ENCODE measurements at places on chromosomes 1 and 21.
A peak's percentile ranks its signal among the peaks of the same experiment; 100 is the strongest.

DNA sequence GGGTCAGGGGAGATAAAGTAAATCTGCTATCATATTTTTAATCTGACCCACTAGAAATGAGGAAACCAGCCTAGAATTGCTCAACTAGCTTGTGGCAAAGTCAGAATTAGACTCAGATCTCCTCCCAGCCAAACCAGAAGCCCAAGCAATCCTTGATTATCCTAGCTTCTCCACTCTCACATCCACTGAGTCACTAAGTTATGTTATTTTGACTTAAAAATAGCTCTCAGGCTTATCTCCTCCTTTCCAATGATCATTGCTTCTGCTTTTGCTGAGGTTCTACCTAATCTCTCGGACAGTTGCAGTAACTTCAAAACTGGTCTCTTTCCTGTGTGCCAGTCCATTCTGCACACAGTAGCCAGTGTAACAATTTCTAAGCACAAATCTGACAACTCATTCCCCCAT, 22.9 kb downstream of the OVAAL start:
- peak overlapping the region; percentile 22 for H3K27ac ChIP-seq
- H3K4me1 ChIP-seq: peaks cover 46% of the 10 kb centered on the region
- no peak overlapping the region for H3K4me3 ChIP-seq
- no peaks in the 10 kb centered on the region for H3K36me3 ChIP-seq
- no peaks in the 10 kb centered on the region for H3K27me3 ChIP-seq

DNA sequence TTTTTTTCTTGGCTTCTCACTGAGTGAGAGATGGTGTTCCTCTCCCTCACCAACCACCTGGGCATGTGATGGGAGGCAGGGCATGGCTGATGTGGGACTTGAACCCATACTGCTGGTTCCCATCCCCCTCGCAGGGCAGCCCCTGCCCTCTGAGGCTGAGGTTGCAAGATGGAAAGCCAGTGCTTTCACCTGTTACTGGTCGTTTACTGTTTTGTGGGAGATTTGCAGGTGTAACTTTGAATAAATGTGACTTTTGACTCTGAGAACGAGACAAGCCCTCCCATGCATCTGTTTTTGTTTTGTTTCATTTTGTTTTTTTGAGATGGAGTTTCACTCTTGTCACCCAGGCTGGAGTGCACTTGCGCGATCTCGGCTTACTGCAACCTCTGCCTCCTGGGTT, 21.6 kb downstream of the C1orf167 start:
- no peaks in the 10 kb centered on the region for H3K36me3 ChIP-seq
- H3K27me3 ChIP-seq: peaks cover 10% of the 10 kb centered on the region
- H3K4me1 ChIP-seq: peaks cover 13% of the 10 kb centered on the region
- H3K27ac ChIP-seq: no peak overlapping the region

DNA sequence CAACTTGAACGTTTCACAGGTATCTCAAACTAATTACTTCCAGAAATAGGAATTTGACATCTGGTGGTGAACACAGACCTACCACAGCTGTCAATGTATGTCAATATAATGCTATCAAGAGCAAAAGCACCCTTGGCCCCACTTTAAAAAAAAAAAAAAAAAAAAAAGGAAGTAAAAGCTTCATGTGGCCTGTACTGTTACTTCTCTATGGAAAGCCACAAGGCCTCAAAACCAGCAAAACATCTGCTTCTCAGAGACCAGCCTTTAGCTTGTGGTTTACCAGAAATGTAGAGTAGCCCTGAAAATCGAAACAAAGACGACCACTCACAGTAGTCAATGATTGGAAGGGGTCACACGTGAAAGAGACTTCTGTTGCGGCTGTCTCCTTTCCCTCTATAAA, 109.6 kb downstream of the SLC45A1 start:
- peaks cover 19% of the 10 kb centered on the region for H3K4me1 ChIP-seq
- DNase-seq: no peak
- H3K27ac ChIP-seq: no peak overlapping the region
- no peak overlapping the region for H3K4me3 ChIP-seq

DNA sequence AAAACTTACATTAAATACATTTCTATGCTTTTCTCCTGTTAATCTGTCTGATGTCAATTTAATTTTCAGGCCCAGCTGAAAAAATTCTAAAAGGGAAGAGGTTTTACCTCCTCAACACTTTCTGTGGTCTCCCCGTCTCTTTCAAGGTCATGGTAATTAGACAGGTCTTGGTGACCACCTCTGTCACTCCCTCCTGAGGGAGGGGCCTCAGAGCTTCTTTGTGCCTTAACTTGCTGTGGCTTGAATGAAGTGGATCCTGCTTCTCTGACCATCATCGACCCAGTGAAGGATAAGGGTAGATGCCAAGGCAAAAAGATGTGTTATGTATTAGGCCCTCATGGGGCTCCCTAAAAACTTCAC, 40.8 kb upstream of the OSBPL9 start:
- H3K27me3 ChIP-seq: no peaks in the 10 kb centered on the region
- no peaks in the 10 kb centered on the region for H3K36me3 ChIP-seq
- no peak overlapping the region for H3K4me3 ChIP-seq
- peak overlapping the region; percentile 14 for H3K27ac ChIP-seq
- peaks cover 27% of the 10 kb centered on the region for H3K4me1 ChIP-seq

GRCh38 chr1:20440785-20441200, 45.2 kb downstream of the CAMK2N1 start:
- peaks cover 6% of the 10 kb centered on the region for H3K4me1 ChIP-seq
- H3K4me3 ChIP-seq: no peak overlapping the region
- peaks cover 27% of the 10 kb centered on the region for H3K27me3 ChIP-seq

DNA sequence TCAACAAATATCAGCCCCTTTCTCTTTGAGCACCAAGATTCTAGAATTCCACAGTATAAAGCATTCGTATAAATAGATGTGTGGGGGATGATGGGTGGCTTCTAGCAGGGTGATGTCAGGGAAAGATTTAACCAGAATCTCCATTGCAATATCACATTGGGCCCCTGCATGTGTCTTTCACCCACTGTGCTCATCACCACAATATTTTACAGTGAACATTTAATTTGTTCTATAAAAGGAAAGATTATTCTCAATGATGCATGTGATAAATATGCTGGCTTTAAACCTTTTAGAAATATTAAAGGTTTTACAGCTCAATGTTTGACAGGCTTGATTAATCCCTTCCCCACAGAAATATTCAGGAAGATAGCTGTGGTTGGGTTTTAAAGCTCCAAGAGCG, 457.8 kb upstream of the DAB1 start:
- no peak overlapping the region for H3K4me3 ChIP-seq
- DNase-seq: no peak
- H3K4me1 ChIP-seq: no peaks in the 10 kb centered on the region
- H3K27ac ChIP-seq: no peak overlapping the region
- H3K36me3 ChIP-seq: no peaks in the 10 kb centered on the region

- H3K36me3 ChIP-seq: no peaks in the 10 kb centered on the region
- peaks cover 44% of the 10 kb centered on the region for H3K4me1 ChIP-seq
- H3K4me3 ChIP-seq: peak overlapping the region; percentile 25
- peak overlapping the region; percentile 45 for H3K27ac ChIP-seq
- DNase-seq: no peak
These were observed 15.5 kb upstream of the PDC start for GRCh38 chr1:186476264-186477040.

GRCh38 chr1:233664804-233665574, 51.1 kb downstream of the KCNK1 start:
- no peak overlapping the region for H3K27ac ChIP-seq
- peaks cover 11% of the 10 kb centered on the region for H3K36me3 ChIP-seq
- peaks cover 2% of the 10 kb centered on the region for H3K27me3 ChIP-seq
- H3K4me1 ChIP-seq: no peaks in the 10 kb centered on the region
- DNase-seq: no peak
- no peak overlapping the region for H3K4me3 ChIP-seq

DNA sequence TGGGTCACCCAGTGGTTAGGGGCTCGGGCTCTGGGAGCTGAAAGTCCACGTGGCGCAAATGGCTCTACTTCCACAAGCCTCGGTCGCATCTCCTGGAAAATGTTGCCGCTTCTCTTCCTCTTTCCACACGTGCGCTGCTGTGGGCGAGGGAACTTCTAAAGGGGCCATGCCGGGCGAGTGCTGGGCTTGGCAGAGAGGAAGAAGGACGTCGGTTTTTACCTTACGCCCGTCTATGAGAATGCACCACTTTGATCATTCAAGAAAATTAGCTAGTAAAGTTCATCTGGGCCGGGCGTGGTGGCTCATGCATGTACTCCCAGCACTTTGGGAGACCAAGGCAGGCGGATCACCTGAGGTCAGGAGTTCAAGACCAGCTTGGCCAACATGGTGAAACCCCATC, 10.4 kb downstream of the SLC45A1 start:
- DNase-seq: no peak
- H3K27ac ChIP-seq: no peak overlapping the region
- no peaks in the 10 kb centered on the region for H3K36me3 ChIP-seq
- H3K27me3 ChIP-seq: peaks cover 2% of the 10 kb centered on the region
- H3K4me3 ChIP-seq: no peak overlapping the region

DNA sequence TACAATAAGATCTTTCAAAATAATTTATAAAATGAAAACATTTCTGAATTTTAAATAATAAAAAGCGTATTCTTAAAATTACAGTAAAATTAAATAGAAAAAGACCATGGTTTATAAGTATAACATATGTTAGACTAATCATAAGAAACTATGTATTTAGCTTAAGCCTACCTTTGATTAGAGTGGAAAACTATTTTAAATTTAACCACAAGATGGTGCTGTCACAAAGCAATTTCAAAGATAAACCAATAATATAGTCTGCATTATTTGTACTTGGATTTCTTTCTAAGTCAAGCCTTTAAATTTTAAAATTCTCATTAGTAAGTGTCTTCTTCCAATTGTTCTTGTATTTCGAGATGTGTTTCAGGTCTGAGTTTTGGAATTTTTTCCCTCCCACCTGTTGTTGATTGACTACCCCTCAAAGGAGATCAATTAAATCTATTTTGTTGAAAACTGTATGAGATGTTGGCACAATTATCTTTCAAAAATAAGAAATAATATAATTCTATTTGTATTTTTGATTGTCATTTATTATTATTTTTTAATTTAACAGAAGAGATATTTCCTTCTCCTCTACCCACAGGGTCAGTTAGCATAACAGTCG, 459.8 kb downstream of the KCNT2 start:
- H3K4me1 ChIP-seq: peaks cover 7% of the 10 kb centered on the region
- no peaks in the 10 kb centered on the region for H3K27me3 ChIP-seq
- H3K27ac ChIP-seq: no peak overlapping the region
- peak; percentile 47 for DNase-seq
- H3K36me3 ChIP-seq: no peaks in the 10 kb centered on the region

GRCh38 chr21:33831962-33832659, 83.5 kb downstream of the ATP5PO start:
- H3K27ac ChIP-seq: no peak overlapping the region
- H3K27me3 ChIP-seq: peaks cover 6% of the 10 kb centered on the region
- H3K36me3 ChIP-seq: peaks cover 72% of the 10 kb centered on the region
- no peak for DNase-seq
- no peak overlapping the region for H3K4me3 ChIP-seq

- no peaks in the 10 kb centered on the region for H3K36me3 ChIP-seq
- no peak for DNase-seq
- H3K4me1 ChIP-seq: peaks cover 13% of the 10 kb centered on the region
These were observed 2.5 kb downstream of the SHISAL2A start for GRCh38 chr1:52635321-52636089.

DNA sequence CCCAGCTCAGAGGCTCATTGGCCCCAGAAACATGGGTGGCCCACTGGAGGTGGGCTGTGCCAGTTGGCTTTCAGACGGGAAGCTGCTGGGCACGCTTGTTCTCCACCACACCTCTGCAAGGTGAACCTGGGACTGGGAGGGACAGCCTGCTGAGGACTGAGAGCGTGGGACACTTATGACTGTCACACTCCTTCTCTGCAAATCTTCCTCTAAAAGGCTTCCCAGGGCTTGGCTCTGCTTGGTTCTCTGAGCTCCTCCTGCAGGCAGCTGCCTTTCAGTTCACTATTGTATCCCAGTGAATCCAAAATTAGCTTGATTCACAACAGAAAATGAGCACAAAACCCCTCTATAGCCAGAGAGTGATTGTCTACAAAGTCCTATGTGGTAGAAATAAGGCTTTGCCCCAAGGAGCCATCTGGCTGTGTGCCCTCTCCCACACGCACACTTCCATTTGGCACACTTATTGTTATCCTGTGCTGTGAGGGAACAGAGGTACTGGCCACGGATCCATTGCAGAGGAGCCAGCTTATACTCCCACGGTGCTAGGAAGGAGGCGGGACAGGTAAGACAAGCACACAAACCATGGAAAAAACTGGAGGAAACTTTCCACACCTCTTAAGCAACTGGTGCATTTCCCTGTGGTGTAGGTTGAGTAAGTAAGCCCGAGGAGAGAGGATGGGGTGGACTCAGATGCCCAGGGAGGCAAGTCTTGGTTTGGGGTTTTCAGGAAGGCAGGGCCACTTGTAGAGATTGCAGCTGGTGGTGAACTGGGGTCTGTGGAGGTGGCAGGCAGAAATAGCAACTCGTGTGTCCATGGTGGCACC, 18.9 kb upstream of the BTG2 start:
- no peak overlapping the region for H3K4me3 ChIP-seq
- no peak overlapping the region for H3K27ac ChIP-seq
- H3K4me1 ChIP-seq: peaks cover under 1% of the 10 kb centered on the region
- no peaks in the 10 kb centered on the region for H3K36me3 ChIP-seq
- DNase-seq: no peak

GRCh38 chr1:159755451-159756007, 25.2 kb upstream of the DUSP23 start:
- H3K4me3 ChIP-seq: no peak overlapping the region
- no peaks in the 10 kb centered on the region for H3K36me3 ChIP-seq
- no peaks in the 10 kb centered on the region for H3K27me3 ChIP-seq

- H3K36me3 ChIP-seq: peaks cover 10% of the 10 kb centered on the region
- H3K4me1 ChIP-seq: peaks cover 52% of the 10 kb centered on the region
These were observed 27.2 kb downstream of the ADAMTS5 start for GRCh38 chr21:26939601-26940111.

DNA sequence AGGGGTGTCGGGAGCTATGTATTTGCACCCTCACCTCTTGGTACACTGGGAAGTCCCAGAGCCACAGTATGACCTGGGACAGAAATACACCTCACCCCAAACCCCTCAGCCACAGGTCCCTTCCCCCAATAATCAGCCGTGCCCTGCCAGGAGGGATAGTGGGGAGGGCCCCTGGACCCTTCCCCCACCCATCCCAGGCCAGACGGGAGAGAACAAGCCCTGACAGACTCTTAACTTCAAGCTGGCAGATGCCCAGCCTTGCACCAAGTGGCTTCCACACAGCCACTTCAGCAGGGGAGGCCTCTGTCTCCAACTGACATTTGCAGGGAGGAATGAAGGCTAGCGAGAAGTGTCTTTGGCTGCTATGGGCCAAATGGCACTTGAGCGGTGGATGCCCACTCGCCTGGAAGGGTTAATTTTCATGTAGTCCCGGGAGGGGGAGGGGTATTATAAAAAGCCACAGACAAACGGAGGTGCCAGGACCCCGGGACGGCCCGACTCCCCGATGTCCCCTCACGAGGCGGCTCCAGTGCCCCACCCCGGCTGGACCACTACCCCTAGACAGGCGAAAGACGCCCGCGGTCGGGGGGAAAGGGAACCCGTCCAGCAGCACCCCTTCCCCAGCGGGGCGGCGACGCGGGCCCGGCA, 495 bp downstream of the SYNC start:
- peaks cover 54% of the 10 kb centered on the region for H3K4me1 ChIP-seq
- H3K4me3 ChIP-seq: peak overlapping the region; percentile 92
- peak overlapping the region; percentile 81 for H3K27ac ChIP-seq

- H3K27ac ChIP-seq: no peak overlapping the region
- no peaks in the 10 kb centered on the region for H3K4me1 ChIP-seq
- no peak for DNase-seq
- no peak overlapping the region for H3K4me3 ChIP-seq
- no peaks in the 10 kb centered on the region for H3K27me3 ChIP-seq
- peaks cover 11% of the 10 kb centered on the region for H3K36me3 ChIP-seq
These were observed 18.0 kb upstream of the ACTRT2 start for GRCh38 chr1:3003039-3003940.

- peaks cover 4% of the 10 kb centered on the region for H3K36me3 ChIP-seq
- peaks cover 5% of the 10 kb centered on the region for H3K4me1 ChIP-seq
- H3K4me3 ChIP-seq: no peak overlapping the region
These were observed 6.3 kb downstream of the RABGAP1L start for GRCh38 chr1:174165471-174166137.

- no peak for DNase-seq
- no peaks in the 10 kb centered on the region for H3K27me3 ChIP-seq
- peaks cover 81% of the 10 kb centered on the region for H3K4me1 ChIP-seq
- H3K27ac ChIP-seq: no peak overlapping the region
These were observed 142.2 kb downstream of the SLC45A1 start for GRCh38 chr1:8460132-8460544.

All from HFFc6 (cell line).